ENCODE measurements at places on chromosomes 4 and X. TPM values are rescaled to one million over a fixed set of nuclear protein-coding genes. Genes with fewer than 3 reads are reported as not detected.
A peak's percentile ranks its signal among the peaks of the same experiment; 100 is the strongest.

- DNase-seq, result no peak
These were observed 236.9 kb downstream of the CAMK2D start for GRCh38 chr4:113524505-113525186.

The RNF150 gene
- total RNA-seq, result 10.5 TPM

GRCh38 chr4:74111990-74112389 lies 13.0 kb upstream of the CXCL2 start:
- DNase-seq, result peak; percentile 83

DNA sequence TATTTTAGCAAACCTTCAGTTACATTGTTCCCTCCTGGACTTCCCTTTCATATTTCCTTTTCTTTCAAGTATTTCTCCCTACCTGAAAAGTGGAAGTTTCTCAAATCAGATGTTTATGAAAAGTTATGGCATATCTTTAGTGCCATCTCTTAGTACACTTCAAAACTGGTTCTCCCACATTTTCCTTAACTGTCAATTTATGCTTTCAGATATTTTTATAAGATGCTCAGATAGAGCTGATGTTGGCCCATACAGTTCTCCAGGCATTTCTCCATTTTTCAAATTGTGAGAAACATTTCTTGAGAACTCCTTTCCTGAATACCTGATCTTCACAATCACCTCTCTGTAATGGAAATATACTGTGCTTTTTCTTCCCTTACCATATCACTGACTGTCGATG lies 32.5 kb upstream of the AP1AR start:
- no peak for DNase-seq

- DNase-seq, result no peak
These were observed 81.3 kb upstream of the LIMCH1 start for GRCh38 chr4:41456559-41457101.

The FAM47A gene
- not detected for total RNA-seq

DNA sequence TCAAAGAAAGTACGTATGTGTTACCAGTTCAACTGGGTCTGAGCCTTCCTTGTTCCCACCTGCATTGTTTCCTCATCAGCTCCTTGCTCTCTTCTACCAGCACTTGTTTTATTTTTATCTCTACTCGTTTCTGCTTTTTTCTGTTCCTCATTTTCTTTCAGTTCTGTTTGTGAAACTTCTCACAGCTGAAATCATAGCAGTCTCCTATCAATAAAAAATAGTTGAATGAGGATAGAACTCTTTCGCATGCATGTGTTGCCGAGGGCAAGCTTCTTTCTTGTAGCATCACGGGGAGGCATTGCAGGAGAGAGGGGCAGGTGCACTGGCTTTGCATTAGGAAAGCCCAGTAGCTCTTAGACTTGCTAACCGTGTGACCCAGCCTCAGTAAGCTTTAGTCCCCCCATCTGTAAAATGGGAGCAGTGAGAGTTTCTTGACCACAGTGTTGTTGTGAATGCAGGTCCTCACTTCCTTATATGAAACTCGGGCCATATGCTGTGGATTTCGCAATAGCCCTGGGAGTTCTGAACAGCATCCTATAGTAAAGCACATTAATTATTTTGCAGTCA lies 24.7 kb downstream of the OFD1 start:
- no peak for DNase-seq

The PITX2 gene
- 5.8 TPM for total RNA-seq

The DGAT2L6 gene
- total RNA-seq, result not detected

GRCh38 chr4:38243388-38244053 lies 283.3 kb downstream of the PTTG2 start:
- no peak for DNase-seq

The NSUN7 gene
- not detected for total RNA-seq

- no peak for DNase-seq
These were observed at the start of gene RASSF6 for GRCh38 chr4:73620115-73620792. RASSF6 (minus strand) TSS chr4:73620436; CDS start chr4:73611795, 8,641 bp downstream.

The NPNT gene
- not detected for total RNA-seq

The ARSJ gene
- total RNA-seq, result 32.2 TPM

The BTC gene
- not detected for total RNA-seq

GRCh38 chr4:99447513-99447912 lies 12.4 kb upstream of the ADH7 start:
- no peak for DNase-seq

The SHROOM4 gene
- total RNA-seq, result 1.7 TPM

- DNase-seq, result peak; percentile 99
These were observed 7.7 kb downstream of the HAND2 start for GRCh38 chr4:173522160-173522950.

GRCh38 chrX:24396236-24396930 lies 35.9 kb downstream of the SUPT20HL1 start:
- DNase-seq, result peak; percentile 39

DNA sequence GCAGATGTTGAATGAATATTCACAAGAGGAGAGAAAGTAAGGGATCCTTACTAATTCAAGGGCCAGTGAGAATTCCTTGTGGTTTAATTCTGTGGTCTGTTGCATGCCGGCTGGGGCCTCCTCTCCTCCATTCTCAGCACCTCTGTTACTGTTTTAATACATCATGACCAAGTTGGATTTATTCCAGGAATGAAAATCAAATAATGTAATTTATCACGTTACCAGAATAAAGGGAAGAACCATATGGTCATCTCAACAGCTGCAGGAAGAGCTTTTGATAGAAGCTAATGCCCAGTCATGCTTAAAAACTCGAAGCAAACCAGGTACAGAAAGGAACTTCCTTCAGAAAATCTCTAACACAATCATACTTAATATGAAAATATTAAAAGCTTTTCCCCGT lies 54.1 kb downstream of the GRK4 start:
- DNase-seq, result no peak

- no peak for DNase-seq
These were observed 157.4 kb downstream of the SPRY1 start for GRCh38 chr4:123553733-123554637.

- DNase-seq, result peak; percentile 80
These were observed 34.4 kb downstream of the SLAIN2 start for GRCh38 chr4:48375651-48376304.

The LRCH2 gene
- 2.3 TPM for total RNA-seq

The MED14 gene
- total RNA-seq, result 10.0 TPM

DNA sequence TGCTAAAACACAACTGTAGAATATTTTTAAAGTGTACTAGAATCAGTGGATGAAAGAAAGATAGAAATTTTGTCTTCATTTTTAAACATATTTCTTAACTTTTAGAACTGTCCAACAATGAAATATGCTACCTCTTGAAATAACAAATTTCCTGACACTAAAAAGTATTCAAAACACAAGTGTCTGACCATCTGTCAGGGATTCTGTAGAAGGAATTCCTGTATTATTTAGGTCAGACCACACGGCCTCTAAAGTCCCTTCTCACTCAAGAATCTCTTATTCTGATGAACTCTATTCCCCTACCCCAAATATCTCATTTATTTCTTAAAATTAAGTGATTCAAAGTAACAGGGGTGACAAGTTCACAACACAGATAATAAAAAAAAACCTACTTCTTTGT lies 99.1 kb downstream of the MAML3 start:
- no peak for DNase-seq
